ENCODE measurements at places on chromosomes 5 and 9.

DNA sequence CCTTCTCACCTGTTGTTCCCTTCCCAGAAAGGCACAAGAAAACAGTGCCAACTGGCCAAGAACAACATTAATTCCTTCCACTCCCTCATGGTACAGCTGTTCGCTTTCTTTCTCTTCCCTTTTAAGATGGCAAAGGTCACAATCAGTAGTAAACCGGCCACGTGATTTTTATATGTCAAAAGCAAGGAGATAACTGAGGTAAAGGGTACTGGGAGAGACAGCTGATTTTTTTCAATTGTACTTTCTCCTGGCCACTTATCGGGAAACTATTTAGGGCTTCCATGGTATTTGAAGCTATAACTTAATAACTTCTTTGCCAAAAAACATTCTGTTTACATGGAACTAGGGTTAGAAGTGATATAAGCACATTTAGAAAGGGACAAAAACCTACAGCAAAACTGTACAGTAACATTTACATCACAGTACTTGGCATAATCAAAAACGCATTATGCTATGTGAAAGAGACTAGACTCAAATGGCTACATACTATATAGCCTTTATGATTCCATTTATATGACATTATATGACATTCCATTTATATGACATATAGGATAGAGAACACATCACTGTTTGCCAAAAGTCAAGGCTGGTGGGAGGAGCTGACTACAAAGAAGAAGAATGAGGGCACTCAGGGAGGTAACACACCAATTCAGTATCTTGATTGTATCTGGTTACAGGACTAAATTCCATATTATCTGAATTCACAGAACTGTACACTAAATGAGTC is 24.8 kb downstream of the PLPP1 start:
- no peak for DNase-seq

DNA sequence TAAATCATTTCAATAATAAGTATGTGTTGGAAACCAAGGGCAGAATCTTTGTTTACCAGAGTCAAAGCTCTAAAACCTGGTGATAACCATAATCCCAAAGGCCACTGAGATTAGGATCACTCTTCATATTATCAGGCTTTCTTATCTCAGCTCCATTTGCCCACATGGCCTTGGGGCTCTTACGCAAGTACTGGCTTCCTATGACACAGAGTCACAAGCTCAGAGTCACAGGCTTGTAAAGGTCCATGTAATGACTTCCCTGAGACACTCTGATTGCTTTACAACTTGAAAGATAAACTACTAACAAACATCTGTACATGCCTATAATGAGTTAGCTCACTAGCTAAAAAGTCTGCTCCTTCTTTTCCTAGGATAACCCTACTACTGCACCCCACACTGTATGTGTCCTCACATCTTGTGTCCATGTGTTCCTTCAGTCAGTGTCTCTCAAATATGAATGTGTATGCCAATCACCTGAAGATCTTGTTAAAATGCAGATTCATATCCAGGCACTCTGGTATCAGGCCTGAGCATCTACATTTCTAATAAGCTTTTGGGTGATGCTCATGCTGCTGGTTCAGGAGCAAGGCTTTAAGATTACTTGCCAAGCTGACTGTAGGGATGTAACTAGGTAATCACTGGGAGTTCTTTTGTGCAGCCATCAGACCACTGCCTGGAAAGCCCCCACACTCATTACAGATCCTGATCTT is 28.4 kb downstream of the SEMA6A start:
- DNase-seq = no peak

GRCh38 chr5:122846051-122846550 is 688 bp downstream of the SNX24 start:
- DNase-seq = peak; percentile 15

DNA sequence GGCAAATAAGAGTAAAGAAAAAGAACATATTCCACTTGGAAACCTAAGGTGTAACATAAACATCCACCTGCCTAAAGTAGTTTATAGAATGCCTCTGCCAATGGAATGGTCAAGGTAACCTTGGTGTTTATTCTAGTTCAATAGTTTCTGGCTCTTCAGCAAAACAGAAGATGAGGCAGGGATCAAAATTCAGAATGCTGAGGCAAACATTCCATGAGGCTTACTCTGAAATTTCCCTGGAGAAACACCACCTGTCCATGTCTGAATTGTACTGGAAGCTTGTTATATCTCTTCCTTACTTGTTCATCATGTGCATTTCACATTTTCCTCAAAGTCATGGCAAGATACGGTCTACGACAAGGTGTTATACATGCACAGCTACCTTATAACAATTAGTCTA is 1862.4 kb upstream of the ACO1 start:
- DNase-seq = no peak

DNA sequence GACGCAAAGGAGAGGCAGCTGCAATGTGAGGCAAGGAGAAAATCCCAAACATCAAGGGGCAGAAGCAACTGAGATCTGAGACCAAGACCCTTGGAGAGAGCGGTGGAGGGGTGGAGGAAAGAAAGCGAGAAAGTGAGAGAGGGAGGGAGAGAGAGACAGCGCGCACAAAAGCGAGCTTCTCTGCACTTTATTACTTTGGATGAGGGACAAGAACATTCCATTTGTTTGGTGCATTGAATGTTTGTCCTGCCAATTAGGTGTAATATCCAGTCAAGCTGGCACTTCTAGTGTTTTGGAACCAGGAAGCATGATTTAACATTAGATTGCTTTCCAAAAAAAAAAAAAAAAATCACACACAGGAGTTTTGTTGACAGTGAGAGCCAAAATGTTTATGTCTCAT is 1.4 kb downstream of the CAST start:
- DNase-seq = no peak

- DNase-seq = no peak
These were observed 136.8 kb downstream of the C5orf15 start for GRCh38 chr5:133831491-133832224.

DNA sequence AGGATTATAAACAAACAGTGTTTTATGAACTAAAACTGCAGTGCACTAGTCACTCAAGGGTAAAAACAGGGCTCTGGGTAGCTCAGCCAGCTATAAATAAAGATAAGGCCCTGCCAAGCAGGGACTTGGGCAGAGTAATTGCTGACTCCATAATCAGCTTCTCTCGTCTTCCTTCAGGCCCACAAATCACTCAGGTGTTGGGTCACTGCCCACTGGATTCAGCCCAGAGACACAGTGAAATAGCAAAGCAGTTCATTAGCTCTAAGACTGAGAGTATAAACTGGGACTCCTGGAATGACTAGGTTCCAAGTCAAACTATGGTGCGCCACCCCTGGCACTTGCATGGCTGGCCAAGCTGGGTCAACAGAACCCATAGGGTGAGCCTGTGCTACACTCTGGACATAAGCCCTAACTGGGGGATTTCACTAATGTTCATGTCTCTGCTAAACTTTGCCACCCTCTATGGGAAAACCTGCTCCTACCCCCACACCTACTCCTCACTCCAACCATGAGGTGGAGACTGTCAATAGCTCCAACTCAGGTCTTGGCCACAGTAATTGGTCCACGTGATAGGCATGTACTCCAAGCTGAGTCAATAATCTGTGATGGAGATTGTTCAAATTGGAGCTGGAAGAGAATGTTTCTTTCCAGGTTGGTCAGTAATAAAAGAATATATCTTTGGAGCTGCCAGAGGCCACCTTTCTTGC is 158.5 kb downstream of the SLIT3 start:
- DNase-seq = no peak

GRCh38 chr9:136052991-136053756 is 41.9 kb downstream of the NACC2 start:
- DNase-seq = no peak
